Naive thymus-derived CD8-positive, alpha-beta T cell (primary cell): ENCODE measurements at places on chromosomes 6 and 20.

DNA sequence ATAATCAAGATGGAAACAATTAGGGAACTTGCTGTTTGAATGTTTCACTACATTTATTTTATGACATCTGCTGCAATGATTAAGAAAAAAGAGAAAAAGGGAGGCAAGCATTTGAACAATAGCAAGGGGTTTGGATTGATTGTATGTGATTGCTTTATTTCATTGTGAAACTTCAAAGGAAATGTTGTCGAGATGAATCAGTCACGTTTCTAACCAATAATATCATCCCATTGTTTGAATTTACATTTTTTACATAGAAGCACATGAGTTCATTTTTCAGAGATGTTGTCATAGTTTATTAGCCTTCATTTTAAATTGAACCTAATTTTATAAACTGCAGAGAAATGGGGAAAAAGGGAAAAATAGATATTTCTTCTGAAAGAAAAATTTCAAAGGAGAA lies 572.0 kb downstream of the KIF16B start:
- no peak for DNase-seq

GRCh38 chr6:40504274-40504673 lies 82.9 kb downstream of the LRFN2 start:
- DNase-seq = no peak

- no peak for DNase-seq
Measured at GRCh38 chr6:152135755-152136448, 328.4 kb downstream of the ESR1 start.

GRCh38 chr6:54541541-54541940 lies 233.3 kb downstream of the TINAG start:
- DNase-seq = no peak

DNA sequence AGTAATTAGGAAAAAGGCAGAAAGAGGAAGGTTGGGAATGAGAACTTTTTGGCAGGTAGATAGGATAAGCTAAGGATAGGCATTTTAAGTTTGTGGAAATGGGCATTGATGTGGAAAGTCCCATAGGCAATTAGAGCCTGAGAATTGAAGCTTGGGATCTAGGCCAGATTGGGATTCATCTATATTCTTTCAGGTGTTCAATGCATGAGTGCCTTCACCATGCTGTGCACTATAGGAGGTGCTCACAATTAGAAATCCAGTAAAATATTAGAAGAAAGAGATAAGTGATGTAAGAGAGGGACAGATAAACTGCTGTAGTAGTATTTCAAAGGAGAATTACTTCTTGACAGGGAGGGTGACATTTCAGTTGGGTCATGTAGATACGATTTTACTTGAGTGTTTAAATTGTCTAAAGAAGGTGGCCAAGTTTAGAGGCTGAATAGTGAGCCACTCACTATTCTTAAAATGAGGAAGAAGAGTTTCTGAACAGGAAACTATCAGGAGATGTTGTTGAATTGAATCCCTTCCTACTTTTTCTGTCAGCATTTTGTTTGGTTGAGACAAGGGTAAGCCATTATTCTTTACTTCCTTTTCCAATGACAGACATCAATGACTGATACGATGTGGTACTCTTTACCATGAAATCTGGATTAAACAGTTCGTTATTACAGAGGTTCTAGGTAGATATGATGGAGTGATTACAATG lies 31.0 kb upstream of the CTAGE9 start:
- no peak for DNase-seq

DNA sequence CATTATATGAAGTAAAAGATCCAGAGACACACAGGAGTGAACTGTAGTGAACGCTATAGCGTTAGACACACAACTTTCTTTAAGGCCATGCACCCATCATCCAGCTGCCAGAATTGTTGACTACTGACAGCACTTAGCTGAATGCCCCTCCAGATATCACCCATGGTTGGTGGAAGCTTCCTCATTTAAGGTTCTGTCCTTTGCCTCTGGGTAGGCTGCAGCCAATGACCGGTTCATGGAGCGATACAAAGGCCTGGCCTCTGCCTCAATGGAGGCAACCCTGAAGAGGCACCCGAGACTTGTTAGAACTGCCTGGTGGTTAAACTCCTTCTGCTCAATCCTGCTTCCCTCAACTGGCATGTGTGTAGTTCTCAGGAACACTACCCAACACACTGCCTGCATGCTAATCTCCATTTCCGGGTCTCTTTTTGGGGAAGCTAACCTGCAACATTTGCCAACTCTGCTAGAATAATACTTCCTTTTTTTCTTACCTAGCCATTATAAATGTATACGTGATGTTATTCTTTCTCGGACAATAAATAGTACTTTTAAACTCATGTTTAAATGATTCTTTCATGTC lies 49.8 kb upstream of the THEMIS start:
- DNase-seq = no peak

DNA sequence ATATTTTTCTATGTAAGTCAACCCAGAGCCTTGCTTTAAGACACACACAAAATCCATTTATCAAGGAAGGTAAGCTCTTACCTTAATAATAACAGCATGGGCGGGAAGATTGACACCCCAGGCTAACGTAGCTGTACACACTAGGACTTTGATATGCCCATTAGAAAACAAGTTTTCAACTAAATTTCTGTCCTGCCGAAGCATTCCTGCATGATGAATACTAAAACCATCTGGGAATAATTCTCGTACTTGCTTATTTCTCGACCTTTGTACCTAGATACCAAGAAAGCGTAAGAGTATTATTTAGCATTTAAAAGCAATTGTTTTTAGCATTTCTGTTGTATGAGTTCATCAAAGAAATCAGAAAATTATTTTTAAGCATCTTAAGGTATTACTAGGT lies 197.5 kb upstream of the SIM1 start:
- DNase-seq = no peak

GRCh38 chr20:18360635-18361034 lies 72.3 kb downstream of the ZNF133 start:
- DNase-seq = no peak

DNA sequence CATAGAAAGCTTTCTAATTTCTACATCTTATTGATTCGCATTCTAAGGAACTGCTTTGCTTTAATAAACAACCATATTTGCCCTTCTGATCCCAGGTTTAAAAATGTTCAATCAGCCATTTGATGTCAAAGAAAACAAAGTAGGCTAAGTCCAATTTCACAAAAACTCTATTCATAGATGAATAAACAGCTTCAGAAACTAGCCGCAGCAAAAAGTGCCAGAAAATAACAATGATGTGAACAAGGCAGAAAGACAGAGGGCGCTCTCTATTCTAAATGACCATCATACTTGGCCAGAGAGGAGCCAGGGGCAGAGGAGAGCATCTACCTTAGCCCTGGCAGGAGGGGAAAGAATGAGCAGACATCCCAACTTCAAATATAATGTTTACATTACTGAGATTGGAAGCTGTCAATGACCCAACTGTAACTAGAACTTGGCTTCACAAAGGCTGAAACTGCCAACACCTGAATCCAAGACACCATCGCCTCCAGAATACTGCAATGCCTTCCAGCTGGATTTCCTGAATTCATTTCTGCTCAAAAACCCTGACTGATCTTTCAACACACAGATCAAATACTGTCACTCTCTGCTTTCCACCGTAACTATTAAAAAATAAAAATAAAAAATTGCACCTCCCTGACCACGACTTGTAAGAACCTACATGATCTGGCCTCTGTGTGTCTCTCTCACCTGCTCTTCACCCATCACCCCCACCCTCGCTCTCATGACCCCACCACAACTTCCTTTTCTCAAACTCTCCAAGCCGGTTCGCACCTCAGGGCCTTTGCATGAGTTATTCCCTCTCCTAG lies 9.5 kb downstream of the CNKSR3 start:
- no peak for DNase-seq

DNA sequence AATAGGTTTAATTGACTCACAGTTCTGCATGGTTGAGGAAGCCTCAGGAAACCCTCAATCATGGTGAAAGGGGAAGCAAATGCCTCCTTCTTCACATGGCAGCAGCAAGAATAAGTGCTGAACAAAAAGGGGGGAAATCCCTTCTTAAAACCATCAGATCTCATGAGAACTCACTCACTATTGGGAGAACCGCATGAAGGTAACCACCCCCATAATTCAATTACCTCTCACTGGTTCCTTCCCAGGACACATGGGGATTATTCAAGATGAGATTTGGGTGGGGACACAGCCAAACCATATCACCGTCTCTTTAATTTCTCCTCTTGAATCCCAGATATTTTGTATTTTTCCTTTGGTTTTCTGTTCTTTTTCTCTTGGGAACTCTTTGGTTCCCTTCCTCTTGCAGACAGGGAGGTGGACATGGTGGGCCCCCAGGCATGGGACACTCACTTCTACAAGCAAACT lies 223.6 kb downstream of the TBXT start:
- no peak for DNase-seq

DNA sequence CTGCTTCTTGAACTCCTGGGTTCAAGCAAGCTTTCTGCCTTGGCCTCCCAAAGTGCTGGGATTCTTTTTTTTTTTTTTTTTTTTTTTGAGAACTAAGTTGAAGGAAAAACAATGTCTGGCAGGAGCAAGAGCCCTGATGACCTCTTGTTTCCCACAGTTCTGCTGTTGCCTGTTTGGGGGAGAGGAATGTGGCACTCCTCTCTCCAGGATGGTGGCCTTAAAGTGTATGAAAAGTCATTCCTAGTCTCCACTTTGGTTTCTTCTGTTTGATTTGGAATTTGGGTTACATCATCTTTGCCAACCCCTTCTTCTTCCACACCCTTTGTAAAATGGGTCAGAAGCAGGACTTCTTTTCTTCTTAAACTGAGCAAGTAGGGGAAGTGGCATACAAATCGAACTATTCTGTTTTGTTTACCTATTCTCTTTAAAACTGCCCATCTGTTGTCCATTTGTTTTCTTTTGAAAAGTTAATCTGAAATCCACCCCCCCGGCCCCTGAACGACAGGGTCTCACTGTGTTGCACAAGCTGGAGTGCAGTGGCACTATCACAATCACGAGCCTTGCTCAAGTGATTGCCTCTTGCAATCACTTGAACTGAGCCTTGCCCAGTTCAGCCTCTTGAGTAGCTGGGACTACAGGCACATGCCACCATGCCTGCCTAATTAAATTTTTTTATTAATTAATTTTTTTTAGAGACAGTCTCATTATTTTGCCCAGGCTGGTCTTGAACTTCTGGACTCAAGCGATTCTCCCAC lies 11.3 kb downstream of the CARMIL1 start:
- no peak for DNase-seq

DNA sequence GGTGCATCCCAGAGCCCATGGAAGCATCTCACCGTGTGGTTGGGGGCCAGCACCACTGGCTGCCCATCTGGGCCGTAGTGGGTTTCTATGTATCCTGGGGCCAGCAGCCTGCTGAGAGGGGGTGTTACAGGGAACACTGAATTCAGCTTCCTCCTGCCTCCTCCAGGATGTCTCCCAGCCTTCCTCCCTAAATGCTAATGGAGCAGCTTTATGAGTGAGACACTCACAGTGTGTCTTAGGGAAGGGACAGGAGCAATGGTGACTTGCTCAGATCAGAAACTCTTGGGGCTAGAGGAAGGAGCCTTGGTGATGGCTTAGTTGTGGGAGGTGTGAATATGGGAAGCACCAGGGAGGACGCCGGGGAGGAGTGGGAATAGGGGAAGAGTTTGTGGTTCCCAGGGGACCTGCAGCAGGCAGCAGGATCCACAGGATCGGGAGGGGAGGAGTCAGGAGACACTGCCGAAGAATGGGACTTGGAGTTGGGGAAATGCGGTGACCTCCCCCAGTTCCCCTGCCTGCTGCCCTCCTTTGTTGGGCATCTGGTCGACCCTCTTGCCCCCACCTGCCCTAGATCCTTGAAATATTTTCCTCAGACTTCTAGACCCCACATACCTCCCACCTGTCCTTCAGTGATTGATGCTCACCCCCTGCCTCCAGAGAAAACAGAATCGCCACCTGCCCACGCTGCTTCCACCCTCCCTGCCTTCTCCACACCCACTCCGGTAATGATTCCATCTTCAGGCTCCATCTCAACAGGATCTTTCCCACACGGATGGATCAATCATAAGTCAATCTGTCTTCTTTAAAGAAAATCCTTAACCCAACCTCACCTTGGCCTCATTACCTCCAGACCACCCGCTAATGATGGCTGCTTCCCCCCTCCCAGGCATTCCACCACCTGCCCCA lies 6.6 kb downstream of the ADAM33 start:
- no peak for DNase-seq

- DNase-seq = no peak
Measured at GRCh38 chr6:12160326-12160725, 129.8 kb upstream of the EDN1 start.

DNA sequence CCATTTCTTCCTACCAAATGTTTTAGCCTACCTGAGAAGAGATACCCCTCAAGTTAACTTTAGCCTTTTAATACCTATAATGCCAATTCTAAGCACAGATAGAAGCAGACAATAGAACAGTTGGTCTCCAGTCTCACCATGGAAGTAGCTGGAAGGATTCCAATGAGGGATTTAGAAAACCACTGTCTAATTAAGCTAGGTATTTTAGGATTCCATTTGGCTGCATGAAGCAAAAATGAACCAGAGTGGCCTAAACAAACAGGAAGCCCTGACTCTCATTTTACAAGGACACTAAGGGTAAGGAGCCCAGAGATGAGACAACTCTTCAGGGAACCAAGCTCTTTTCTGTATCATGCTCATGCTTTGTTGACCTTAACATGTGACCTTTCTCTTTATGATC lies 199.2 kb downstream of the ALDH8A1 start:
- DNase-seq = no peak

GRCh38 chr6:43706788-43707187 lies 19.2 kb upstream of the MRPS18A start:
- no peak for DNase-seq

GRCh38 chr6:132357120-132357519 lies 44.2 kb downstream of the MOXD1 start:
- DNase-seq = no peak

DNA sequence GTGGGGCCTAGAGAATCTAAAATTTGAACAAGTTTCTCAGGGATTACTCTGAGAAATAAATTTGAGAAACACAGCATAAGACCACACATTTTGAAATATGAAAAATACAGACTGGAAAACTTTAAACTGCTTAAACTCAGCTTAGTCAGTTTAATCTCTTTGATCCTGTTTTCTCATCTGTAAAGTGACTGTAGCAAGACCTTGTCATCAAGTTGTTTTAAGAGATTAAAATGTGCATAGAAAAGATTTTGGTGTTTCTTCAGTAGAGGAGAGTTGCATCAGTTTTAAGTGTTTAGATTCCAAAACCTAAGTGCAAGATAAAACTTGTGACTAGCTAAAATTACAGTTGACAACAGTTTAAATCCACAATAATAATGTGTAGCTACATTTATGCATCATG lies 8.1 kb upstream of the BCKDHB start:
- no peak for DNase-seq

DNA sequence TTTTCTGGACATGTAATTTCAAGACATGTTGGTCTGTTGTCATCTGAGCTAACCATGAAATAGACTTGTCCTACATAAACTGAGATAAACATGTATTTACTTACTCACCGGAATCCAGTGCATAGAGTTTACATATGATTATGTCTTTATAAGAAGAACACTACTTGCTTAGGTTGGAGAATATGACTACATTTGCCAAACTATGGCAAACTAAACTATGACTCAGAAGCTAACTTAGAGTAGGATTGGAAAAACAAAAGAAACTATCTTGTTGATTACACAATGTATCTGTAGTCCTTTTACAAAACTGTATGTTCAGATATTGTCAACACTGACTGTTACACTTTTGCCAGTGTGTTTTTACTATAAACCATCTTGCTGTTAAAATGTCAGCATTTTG lies 113.3 kb downstream of the CRYBG1 start:
- DNase-seq = no peak

GRCh38 chr6:132131758-132132157 lies 180.6 kb upstream of the CCN2 start:
- no peak for DNase-seq

GRCh38 chr6:130045622-130046021 lies 27.2 kb downstream of the L3MBTL3 start:
- DNase-seq = no peak

- no peak for DNase-seq
Measured at GRCh38 chr6:2434116-2434515, 188.7 kb upstream of the GMDS start.
